ENCODE measurements at places on chromosomes 4 and X.

DNA sequence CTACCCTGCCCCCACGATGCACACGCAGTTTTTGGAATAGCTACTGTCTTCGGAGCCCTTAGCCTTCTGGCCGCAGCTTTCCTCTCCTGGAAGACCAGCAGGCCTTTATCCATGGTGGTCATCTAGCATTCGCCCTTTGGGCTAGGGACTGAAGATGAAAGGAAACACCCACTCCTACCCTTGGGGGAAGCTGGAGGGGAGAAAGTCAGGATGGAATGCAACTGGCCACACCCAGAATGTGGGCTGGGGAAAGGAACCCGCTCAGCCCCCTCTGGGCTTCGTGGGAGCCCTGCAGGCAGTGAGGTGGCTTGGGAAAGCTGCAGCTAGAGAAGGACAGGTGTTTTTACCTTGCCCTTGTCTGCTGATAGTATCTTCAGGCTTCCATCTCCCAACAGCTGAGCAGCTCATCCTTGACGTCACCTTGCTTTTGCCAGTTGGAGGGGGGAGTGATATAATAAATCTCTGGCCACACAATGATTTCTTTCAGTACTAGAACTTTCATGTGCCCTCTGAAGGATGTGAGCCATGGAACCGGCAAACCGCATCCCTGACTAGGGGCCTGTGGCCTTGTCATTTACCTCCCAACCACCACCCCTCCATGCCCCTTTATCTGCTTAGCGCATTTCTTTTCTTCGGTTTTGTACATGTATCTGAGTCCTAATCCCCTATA is 59.0 kb downstream of the ELF4 start:
- DNase-seq, result no peak

GRCh38 chr4:185920691-185921260 is 108.8 kb upstream of the SORBS2 start:
- DNase-seq, result no peak

GRCh38 chr4:143420227-143420626 is 83.6 kb downstream of the GAB1 start:
- DNase-seq, result no peak

- no peak for DNase-seq
These were observed 1047.7 kb upstream of the GRID2 start for GRCh38 chr4:91256043-91256442.

DNA sequence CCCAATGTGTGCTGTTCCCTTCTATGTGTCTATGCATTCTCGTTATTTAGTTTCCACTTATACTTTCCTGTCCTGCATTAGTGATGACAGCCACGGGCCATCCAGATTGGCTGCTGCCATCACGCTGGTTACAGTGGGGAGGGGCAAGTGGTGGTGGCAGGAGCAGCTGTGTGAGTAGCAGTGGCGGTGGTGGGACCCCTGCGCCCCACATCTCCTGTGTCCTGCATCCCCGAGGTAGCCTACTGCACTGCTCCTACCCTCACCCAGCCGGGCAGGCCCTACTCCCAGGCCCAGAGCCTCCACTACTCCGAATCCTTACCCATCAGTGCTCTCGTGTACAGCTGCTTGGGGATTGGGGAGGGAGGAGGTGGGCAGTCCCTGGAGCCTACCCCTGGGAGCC is 798.7 kb upstream of the AGA start:
- DNase-seq, result no peak

GRCh38 chr4:6294705-6295421 is 25.2 kb downstream of the WFS1 start:
- no peak for DNase-seq

- DNase-seq, result no peak
These were observed 95.7 kb upstream of the IL15 start for GRCh38 chr4:141540643-141541042.
